ENCODE measurements at places on chromosomes 7 and 10.
A peak's percentile ranks its signal among the peaks of the same experiment; 100 is the strongest.

GRCh38 chr7:140673063-140673773, 473 bp downstream of the ADCK2 start:
- DNase-seq = peak; percentile 53

- DNase-seq = no peak
Measured at GRCh38 chr7:30683816-30684215, 1.6 kb upstream of the CRHR2 start.

DNA sequence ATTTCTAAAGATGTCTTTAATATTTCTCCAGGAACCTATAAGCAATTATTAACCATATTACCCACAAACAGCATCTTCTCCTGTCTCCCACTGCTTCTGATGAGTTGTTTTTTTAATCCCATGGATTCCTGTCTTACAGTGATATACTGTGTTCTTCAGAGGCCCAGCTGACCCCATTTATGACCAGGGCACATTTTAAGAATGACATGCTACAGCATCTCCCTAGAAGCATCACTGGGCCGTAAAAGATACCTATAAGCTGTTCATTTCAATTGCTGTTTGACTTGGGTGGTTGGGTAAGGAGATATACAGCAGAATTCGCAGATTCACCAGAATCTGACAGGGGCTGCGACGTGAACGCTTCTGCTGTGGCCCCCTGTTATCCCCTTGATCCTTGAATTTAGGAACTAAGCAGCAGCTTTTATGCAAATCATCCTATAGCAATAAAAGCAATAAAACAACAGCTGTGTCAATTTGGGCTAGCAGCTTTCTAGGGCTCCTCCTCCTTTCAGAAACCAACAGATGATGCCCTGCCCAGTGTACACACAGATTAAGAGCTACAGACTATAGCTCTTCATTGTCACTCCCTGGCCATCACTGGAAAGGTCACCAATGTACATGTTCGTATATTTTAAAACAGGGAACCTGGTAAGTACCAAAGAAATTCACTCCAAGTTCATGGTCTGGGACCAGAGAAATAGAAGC, 86.8 kb downstream of the CPEB3 start:
- peak; percentile 43 for DNase-seq

DNA sequence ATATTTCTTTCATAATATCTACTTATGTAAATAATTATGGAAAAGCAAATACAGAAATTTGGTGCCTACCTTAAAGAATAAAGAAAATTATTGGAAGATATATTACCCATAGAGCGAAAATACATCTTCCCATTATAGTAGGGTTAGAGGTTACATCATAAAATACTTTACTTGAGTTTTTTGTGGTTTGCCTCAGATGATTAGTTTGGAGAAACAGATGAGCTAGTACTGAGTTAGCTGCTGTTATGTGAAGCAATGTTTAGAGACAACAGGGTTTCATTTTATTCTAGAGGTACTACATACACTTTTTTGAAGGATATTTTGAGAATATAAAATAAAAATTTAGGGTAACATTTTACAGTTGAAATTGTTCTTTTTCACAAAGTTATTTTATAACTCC, 2.9 kb upstream of the MLLT10 start:
- no peak for DNase-seq

GRCh38 chr7:23539494-23539907, 7.7 kb upstream of the TRA2A start:
- no peak for DNase-seq

DNA sequence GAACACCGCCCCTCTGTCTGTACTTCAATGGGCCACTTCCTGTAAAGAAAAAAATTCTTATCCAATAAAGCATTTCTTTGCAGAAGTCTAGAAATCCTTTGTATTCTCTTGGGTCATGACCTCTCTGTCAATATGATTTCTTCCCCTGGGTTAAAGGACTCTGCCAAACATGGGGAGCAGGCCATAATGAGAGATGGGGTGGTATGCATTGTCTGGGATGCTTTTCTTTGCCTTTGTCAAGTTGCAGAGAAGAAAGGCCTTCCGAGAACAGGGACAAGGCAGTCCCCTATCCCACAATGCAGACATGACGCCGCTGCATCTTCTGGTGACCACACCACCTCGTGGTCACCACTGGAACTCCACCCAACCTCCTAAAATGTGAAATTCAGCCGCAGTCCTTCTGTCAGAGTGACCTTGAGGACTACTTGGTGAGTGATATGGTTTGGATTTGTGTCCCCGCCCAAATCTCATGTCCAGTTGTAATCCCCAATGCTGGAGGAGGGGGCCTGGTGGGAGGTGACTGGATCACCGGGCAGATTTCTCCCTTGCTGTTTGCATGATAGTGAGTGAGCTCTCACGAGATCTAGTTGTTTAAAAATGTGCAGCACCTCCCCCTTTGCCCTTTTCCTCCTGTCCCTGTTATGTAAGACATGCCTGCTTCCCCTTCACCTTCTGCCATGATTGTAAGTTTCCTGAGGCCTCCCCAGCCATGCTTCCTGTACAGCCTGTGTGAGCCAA, 15.2 kb upstream of the FRMPD2 start:
- DNase-seq = no peak

GRCh38 chr10:82880776-82881290, 1005.8 kb downstream of the NRG3 start:
- no peak for DNase-seq

DNA sequence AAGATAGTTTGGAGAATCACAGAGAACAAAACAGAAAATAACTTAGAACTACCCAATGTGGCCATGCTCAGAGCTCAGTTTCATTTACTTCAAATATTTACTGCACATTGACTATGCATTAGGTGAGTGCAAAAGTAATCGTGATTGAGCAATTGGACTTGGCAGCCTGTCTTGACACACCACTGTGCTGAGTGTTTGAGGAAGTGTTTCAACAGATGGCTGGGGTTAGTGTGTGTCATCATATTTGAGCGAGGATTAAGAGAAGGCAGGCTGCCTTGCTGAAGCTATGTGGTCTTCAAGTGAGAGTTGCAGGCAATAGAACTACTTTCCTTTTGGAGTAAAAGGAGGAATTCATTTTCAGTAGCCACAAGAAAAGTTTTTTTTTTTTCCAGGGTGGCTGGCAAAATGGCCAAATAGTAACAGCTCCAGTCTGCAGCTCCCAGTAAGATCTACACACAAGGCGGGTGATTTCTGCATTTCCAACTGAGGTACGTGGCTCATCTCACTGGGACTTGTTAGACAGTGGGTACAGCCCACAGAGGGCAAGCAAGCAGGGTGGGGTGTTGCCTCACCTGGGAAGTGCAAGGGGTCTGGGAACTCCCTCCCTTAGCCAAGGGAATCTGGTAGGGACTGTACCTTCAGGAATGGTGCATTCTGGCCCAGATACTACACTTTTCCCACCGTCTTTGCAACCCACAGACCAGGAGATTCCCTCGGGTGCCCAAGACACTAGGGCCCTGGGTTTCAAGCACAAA, 37.6 kb downstream of the AKR1C4 start:
- DNase-seq = no peak

DNA sequence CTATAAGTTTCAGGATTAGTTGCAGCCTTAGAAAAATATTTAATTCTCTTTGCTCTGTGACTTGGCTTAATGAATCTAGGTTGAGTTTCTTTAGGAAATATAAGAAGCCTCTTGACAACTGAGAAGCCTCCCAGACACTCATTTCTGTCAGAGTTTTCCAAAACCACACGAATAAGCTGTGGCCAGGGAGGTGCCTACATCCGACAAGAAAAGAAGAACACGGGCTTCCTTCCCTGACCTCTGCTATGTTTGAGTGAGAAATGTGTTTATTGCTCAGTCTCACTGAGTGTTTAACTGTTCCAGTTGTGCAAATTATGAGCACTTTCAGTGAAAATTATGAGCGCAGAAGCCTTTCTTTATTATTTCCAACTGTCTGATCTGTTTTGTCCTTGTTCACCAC, 105.0 kb downstream of the TRIL start:
- DNase-seq = no peak

DNA sequence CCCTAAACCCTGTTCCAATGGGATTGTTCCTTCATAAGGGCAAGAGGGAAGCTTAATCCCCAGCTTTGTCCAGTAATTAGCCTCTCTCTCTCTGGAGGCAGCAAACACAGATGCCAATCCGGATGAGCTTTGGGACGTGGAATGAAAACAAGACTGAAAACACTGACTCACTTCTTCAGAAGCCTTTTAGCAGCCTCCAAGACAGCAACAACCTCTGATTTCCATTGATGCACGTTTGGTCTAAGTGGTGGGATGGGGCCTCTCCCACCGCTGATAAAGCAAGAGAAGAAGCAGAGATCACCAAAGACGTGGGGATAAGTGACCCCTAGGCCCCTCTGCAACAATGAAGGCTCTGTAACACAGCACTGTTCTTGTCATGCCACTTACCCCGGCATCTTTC, 5.8 kb upstream of the GFRA1 start:
- no peak for DNase-seq

GRCh38 chr7:44068054-44068453, 2.7 kb upstream of the PGAM2 start:
- peak; percentile 32 for DNase-seq

DNA sequence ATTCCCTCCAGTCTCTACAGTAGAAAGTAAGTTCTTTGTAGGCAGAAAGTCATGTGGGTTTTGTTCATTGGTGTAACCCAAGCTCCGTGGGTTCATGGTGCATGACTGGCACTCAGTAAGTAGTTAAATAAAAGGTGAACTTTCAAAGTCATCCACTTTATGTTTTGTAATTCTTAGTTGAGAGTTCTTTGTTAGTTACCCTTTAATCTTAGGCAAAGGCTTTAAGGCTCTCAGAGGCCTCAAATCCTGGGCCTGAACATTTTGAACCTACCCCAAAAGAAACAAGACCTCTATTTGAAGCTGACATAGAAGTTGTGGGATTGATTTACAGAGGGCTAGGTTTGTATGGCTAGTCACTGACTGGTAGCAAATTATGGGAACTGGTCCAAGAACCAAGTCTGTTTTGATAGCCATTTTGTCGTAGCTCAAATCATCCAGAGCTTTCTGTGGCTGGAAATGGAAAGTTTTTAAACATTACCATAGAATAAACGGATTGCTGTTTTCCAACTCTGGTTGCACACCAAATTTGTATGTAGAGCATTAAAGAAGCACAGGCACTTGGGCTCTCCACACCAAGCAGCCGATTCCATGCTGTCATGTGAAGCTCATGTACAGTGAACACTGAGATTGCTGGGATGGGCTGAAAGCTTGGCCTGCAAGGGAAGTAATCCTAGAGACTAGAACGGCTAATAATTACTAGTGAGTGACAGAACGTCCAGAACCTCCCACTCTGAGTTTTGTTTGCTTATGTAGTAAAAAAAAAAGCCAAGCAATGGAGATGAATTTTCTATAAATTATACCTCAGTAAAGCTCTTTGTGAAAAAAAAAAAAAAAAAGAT, 53.5 kb downstream of the DENND11 start:
- DNase-seq = no peak

DNA sequence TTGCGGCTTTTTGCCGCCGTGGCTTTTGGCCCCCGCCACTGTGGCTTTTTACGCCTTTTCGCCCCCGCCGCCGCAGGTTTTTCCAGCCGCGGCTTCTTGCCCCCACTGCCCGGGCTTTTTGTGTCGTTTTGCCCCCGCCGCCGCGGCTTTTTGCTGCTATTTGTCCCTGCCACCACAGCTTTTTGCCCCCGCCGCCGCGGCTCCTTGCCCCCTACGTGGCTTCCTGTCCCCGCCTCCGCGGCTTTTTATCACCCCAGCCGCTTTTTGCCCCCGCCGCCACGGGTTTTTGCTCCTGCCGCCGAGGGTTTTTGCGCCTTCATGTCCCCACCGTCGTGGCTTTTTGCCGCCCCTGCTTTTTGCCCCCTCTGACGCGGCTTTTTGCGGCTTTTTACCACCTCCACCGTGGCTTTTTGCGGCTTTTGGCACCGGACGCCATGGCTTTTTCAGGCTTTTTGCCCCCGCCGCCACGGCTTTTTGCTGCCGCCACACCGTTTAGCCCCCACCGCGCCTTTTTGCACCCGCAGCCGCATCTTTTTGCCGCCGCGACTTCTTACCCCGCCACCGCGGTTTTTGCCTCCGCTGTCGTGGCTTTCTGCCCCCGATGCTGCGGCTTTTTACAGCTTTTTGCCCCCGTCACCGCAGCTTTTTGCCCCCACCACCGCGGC, 637.0 kb downstream of the ZNF716 start:
- no peak for DNase-seq

DNA sequence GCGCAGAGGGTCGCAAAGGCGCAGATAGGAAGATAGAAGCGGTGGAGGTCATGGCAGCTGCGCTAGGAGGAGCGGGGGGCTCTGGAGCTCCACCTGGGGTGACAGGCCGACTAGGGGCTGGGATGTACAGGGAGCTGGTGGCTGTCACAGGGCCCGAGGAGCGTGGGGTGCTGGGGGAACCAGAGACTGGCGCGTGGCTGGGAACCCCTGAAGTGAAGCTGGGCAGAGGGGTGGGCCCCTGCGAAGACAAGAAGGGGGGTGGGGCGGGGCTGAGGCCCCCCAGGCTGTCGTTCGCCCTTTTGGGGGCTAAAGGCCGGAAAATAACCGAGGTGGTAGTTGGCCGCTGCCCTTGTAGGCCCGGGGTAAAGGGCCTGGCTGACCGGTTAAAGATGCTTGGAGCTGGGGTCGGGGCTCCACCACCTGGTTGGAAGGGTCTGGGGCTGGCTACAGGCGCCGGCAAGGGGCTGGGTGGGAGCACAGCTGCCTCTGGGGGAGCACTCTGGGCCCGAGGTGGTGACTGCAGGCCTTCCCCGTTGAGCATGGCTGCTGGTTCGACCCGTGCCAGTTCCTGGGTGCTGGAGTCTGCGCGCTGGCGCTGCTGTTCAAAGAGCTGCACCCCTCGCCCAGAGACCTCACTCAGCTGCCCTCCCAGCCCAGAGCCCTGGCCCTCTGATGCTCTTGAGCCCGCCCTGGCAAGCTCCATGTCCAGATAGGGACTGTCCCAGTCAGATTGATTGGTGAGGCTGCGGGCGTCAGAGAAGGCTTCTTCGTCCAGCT, 6.8 kb upstream of the MYOZ1 start:
- DNase-seq = no peak

DNA sequence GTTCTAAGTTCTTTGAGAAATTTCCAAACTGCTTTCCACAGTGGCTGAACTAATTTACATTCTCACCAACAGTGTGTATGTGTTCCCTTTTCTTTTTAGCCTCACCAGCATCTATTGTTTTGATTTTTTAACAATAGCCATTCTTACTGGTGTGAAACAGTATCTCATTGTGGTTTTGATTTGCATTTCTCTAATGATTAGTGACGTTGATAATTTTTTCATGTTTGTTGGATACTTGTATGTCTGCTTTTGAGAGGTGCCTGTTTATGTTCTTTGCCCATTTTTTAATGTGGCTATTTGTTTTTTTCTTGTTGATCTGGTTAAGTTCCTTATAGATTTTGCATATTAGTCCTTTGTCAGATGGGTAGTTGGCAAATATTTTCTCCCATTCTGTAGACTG, 191.4 kb downstream of the AGMO start:
- DNase-seq = no peak

DNA sequence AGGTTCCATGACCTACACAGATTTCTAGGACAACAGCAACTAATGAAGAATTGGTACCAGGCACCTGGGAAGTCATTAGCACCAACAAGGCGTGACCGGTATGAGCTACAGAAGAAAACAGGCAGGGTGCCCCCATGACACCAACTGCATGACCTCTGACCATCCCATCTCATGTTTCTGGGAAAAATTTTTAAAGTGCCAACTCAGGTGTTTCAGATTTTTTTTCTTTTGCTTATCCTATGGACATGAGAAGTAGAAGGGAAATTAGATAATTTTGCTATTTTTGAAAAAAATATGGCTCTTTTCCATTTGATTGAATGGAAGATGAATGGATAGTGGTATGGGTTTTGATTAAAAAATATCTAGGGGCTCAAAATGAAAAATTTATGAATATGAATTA, 154.8 kb downstream of the NRCAM start:
- DNase-seq = no peak

Data from NCI-H2029 (cell line).